ENCODE measurements at places on chromosomes 3 and 15.

GRCh38 chr3:25677121-25677520, 12.4 kb upstream of the TOP2B start:
- DNase-seq, result no peak

DNA sequence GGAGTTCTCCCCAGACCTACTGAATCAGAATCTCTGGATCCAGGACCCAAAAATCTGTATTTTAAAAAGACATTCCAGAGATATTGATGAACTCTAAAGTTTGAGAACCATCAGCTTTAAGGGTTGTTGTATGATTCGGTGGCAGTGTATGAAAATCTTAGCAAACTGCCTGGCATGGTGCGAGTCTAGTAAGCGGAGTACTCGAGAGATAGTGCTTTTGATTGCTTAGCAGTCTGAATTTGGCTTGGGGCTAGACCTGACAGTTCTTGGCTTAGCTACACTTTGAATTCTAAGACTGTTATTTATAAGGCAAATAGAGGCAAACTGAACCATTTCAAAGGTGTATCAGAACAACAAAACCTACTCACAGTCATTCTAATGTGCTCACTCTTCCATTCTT, 329.0 kb downstream of the LPP start:
- DNase-seq, result no peak

- no peak for DNase-seq
These were observed 3.5 kb downstream of the CHRM5 start for GRCh38 chr15:33971811-33972210.

GRCh38 chr3:46132565-46132964, 75.5 kb downstream of the CCR1 start:
- DNase-seq, result no peak

DNA sequence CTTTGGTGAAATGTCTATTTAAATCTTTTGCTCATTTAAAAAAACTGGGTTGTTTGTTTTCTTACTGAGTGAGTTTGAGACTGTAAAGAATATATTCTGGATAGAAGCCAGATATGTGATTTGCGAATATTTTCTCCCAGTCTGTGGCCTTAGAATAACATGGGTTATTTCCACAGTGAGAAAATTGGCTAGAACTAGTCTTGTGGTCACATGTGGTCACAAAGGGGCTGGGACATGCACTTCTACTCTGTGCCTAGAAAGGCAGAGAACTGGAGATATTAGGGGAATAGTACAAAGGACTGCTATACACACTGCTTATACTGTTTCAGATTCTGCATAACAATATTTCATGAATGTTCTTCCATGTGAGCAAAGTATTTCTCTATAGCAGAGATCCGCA, 79.9 kb upstream of the RGMA start:
- DNase-seq, result no peak

DNA sequence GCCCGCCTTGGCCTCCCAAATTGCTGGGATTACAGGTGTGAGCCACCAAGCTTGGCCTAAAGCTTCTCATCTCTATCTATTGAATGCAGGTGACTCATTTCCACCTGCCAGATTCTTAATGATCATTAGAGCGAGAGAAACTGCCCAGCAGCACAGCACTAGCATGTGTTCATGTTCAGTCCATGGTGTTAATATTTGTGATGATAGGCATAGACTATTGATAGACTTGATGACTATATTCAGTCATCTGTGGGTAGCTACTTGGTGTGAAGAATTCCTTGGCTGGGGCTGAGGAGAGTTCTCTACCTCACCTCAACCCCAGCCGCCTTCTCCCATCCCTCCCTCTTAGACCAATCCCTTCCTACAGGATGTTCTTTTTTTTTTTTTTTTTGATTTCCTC, 60.0 kb downstream of the ST6GAL1 start:
- no peak for DNase-seq

DNA sequence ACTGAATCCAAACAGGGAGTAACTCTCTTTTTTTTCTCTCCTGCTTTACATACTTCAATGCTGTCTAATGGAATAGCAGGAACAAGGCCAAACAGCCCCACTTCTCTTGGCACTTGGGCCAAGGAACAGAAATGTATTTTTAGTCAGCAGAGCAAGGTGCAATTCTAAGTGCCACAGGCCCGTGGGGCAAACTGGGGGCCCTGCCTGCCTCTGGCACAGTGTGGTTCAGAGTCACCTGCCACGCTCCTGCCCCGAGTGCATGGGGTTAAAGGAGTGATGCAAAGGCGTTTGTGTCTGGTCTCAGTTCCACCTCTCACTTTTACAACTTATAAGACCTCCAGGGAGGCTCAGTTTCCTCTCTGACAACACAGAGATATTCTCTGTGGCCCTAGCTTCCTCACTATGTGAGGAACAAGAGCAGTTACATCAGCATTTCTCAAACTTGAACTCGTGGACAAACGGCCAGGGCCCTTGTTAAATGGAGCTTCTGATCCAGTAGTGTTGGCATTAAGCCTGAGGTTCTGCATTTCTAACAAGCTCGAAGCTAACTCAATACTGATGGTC, 51.3 kb downstream of the LRIG1 start:
- DNase-seq, result no peak

GRCh38 chr15:69045802-69046201, 31.3 kb downstream of the NOX5 start:
- no peak for DNase-seq

GRCh38 chr15:36609793-36610192, 30.4 kb downstream of the CDIN1 start:
- no peak for DNase-seq

DNA sequence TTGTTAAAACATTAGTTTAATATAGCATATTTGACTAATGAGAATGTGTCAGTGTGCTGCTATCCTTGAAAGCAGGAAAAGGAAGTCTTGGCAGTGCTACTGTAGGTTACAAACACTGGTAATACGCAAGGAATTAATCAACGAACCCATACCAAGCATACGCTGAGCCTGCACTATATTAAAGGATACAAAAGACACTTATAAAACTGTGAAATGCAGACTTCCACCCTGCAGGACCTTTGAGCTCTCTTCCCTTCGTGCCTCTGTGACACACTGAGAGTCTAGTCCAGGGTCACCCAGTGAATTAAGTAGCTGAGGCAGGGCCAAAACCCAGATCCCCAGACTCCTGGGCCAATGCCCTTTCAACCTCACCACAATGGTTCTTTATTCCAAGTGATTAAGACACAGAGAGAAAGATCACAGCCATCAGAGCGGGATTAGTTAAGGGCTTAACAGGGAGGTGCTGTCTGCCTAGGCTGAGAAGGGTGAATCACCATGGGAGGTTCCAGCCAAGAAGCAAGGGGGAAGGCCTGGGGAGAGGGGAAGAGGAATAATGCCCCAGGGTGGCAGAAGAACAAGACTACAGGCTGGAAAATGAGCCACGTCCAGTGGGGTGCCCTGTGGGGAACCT, 6.8 kb downstream of the ANXA2 start:
- no peak for DNase-seq

GRCh38 chr15:29747837-29748417, 74.3 kb downstream of the TJP1 start:
- DNase-seq, result no peak

GRCh38 chr3:31166249-31166885, 271.9 kb upstream of the GADL1 start:
- no peak for DNase-seq

GRCh38 chr3:635393-635792, 438.8 kb downstream of the CHL1 start:
- no peak for DNase-seq

DNA sequence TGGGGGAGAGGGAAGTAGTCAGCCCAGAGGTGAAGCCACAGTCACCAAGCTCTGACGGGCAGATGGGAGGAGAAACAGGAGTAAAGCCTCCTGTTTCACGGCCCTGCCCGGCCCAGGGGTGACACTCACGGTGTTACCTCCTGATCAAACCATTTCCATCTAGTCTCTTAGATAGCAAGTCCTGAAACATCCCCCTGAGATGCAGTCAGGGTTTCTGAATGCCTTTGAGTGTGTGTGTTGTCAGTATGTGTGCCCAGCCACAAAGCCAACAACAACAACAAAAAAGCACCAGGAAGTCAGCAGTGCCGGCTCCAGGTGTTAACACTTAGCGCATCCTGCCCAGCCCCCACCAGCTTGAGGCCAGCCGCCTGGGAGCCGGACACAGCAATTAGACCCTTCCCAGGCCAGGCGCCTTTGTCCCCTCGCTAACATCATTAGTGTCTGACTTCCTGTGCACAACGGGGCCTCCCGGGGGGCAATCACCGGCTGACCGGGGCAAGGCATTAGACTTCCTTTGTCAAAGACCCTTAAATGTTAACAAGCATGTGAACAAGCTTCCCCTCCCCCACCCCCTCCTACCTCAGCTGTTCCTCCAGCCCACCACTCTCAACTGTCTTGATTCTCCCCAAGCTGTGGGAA, 34.5 kb downstream of the IL17RD start:
- no peak for DNase-seq

DNA sequence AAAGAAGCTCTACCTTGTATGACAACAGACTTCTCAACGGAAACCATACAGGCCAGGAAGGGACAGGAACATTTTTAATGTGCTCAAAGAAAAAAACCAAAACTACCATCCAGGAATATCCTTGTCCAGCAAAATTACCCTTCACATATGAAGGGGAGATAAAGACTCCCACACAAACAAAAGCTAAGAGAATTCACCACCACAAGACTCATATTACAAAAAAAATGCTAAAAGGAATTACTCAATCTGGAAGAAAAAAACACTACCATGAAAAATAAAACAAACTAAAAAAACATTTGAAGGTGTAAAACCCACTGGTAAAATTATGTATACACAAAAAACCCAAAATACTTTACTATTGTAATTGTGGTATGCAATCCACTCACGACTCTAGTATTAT, 57.2 kb downstream of the DLG1 start:
- DNase-seq, result no peak

- no peak for DNase-seq
These were observed 17.6 kb downstream of the TKT start for GRCh38 chr3:53238051-53238850.

DNA sequence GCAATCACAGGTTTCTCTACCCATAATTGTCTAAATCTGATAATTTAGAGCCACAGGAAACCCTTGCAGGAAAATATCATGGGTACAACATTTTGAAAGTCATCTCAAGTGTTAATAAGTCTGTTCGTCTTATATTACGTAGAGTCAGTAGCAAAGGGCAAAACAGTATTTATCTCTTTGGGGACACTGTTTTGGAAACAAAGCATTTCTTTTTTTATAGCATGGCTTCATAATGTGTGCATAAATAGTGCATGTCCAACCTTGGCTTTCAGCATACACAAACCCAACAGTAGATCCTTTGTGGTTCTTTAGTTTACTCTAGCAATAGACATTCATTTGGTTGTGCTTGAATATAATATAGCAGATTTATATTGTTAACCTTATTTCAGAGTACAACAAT, 24.0 kb downstream of the ST3GAL6 start:
- no peak for DNase-seq

DNA sequence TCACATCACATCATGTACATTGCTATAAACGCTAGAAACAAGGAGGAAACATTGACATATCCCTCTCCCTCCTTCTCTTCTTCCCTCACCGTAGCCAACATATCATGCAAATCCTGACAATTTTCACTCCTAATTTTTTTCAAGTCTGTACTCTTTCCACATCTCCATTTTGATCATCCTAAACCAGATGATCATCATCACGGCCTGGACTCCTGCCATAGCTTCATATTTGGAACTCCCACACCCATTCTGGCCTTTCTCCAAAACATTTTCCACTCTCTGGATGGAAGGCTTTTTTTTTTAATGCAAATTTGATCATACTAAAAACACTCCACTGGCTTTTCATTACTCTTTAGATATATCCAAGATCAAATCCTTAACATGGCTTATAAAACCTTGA, 248.0 kb upstream of the CNTN3 start:
- DNase-seq, result no peak

DNA sequence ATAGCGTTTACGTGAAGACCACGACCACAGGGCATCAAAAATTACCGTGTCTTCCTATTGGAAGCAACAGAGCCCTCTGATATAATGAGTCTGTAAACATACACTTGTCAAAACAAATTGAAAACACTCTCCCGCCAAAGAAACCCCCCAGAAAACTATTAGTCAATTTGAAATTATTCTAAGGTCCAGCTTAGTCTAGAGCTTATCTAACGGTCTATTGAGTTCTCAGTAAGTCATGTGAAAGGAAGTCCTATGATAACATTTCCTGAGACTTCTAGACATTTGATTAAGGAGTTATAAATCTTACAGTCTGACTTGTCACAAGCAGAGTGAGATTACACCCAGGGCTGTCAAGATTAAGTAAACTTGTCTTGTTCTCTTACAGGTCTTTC, 356.3 kb downstream of the FOXP1 start:
- DNase-seq, result no peak

GRCh38 chr3:17176757-17177156, 292.0 kb downstream of the PLCL2 start:
- DNase-seq, result no peak

GRCh38 chr3:128619146-128619890, 31.3 kb downstream of the RPN1 start:
- DNase-seq, result no peak

GRCh38 chr15:91970142-91970541, 116.6 kb downstream of the SLCO3A1 start:
- DNase-seq, result no peak

DNA sequence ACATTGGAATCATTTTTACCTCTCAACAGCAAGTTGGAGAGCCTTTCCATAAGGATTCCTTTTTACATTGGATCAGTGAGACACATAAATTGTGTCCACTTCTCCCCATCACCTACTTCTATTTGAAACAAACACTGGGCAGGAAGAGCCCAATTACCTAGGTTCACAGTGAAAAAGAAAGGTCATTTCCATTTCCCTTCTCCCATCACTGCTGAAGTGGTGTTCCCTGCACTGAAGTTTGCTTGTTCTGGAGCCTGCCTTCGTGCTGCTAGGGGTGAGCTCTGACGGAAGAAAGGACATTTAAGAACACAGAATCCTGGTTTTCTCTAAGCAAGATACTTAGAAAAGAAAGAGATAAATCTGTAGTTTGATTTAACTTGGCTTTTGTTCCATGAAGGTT, 123.8 kb upstream of the ZBTB20 start:
- DNase-seq, result no peak

- no peak for DNase-seq
These were observed 30.8 kb upstream of the ARF4 start for GRCh38 chr3:57627976-57628375.

DNA sequence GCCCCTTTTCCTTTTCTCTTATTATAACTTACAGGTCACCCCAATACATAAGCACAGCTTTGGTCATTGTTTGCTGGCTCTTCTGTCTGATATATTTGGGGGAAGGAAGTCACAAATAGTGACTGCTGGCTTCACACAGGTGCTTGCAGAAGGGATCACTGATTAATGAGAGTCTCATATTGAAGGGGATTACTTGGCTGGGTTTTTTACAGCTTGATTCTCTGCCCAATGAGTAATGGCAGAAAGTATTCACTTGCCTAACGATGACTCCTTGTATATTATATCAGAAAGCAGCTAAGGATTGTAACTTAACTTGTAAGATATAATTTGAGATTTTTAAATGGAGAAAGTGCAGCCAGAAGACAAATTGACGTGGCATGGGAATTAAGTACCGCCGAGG, 119.3 kb upstream of the PFN2 start:
- DNase-seq, result no peak

- no peak for DNase-seq
These were observed 436.4 kb upstream of the KCNMB2 start for GRCh38 chr3:178099862-178100261.
